ENCODE measurements at places on chromosomes 13 and 19.

- no peak for DNase-seq
Measured at GRCh38 chr13:65744836-65745235, 1485.3 kb downstream of the PCDH9 start.

- DNase-seq: no peak
Measured at GRCh38 chr19:6667114-6667627, 2.8 kb downstream of the TNFSF14 start.

DNA sequence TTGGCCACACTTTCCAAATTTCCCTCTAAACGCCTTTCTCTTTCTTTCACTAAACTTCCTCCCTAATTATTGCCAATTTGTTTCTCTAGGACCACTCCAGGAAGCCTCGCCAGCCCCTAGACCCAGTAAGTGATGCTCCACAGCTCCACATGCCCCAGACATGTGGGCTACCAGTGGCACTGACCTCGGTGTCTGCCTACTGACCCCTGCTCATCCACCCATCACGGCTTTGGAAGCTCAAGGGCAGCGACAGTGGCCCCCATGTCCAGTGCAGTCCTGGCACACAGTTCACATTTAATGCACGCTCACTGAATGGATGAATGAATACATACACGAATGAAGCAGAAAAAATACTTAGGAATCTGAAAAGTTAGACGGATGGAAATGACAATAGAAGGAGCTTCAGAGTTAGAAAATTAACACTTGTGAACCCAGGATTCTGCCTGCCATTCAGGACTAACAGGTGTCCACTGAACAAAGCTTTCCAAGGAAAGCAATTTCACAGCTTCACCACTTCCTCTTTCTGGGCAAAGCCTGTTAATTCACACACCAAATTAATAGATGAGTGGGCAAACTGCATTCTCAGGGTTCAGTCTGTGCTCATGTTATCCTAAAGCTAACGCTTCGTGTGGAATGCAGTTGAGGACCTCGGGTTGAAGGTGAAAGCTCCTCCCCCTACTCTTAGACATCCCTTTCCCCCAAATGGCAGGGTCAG, 50.9 kb downstream of the CCDC70 start:
- DNase-seq: no peak

DNA sequence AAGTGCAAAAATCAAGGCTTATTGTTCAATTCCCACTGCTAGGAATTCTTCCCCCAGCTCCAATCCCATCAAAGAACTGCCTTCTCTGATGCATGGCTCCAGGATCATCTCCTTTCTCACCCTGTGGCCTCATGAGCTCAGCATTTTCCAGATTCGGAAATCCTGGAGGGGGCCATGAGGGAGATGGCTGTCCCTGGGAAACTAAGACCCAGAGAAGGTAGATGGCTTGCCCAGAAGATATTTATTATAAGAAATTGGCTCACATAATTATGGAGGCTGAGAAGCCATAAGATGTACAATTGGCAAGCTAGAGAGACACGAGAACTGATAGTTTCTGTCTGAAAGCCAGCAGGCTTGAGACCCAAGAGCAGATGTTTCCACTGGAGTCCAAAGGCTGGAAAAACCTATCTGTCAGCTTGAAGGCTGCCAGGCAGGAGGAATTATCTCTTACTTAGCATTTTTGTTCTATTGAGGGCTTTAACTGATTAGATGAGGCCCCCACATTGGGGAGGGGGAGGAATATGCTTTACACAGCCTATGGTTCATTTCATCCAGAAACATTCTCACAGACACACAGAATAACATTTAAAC, 58.6 kb downstream of the GADD45B start:
- no peak for DNase-seq

DNA sequence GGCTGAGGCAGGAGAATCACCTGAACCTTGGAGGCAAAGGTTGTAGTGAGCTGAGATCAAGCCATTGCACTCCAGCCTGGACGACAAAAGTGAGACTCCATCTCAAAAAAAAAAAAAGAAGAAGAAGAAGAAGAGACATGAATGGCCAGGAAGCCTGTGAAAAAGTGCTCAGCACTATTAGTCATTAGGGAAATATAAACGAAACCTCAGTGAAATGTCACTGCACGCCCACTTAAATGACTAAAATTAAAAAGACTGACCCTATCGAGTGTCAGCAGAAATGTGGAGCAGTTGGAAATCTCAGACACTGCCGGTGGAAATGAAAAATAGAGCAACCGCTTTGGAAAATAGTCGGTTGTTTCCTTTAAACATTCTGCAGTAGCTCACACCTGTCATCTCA, 5.5 kb upstream of the TYROBP start:
- DNase-seq: no peak

GRCh38 chr13:89903115-89903514, 1444.4 kb upstream of the MIR17HG start:
- DNase-seq: no peak

DNA sequence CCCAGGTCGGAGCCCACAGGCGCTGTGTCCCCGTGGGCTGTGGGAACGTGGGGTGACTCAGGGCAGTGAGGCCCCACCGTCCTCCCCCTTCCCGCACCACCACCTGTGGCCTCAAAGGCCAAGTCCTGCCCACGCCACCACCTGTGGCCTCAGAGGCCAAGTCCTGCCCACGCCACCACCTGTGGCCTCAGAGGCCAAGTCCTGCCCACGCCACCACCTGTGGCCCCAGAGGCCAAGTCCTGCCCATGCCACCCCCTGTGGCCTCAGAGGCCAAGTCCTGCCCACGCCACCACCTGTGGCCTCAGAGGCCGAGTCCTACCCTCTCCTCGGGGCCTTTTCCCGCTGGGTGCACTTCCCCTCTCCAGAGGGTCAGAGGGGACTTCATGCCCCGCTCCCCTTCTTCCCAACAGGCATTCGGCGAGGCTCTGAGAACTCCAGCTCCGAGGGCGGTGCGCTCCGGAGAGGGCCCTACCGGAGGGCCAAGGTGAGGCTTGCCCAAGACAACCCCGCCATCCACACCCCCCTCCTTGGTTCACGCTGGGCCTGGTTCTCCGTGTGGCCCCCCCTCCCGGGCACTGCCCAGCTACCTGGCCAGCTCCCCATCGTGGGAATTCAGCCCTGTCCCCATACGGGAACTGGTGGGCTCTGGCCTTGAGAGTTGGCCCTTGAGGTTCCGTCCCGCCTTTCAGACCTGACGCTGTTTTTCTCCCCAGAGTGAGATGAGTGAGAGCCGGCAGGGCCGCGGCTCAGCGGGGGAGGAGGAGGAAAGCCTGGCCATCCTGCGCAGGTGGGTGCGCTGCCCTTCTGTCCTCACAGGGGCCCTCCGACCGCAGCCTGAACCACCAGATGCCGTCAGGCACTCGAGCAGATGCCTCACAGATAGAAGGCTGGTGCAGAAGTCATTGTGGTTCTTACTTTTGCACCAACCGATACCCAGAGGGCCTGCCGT, 27.4 kb upstream of the F7 start:
- no peak for DNase-seq

DNA sequence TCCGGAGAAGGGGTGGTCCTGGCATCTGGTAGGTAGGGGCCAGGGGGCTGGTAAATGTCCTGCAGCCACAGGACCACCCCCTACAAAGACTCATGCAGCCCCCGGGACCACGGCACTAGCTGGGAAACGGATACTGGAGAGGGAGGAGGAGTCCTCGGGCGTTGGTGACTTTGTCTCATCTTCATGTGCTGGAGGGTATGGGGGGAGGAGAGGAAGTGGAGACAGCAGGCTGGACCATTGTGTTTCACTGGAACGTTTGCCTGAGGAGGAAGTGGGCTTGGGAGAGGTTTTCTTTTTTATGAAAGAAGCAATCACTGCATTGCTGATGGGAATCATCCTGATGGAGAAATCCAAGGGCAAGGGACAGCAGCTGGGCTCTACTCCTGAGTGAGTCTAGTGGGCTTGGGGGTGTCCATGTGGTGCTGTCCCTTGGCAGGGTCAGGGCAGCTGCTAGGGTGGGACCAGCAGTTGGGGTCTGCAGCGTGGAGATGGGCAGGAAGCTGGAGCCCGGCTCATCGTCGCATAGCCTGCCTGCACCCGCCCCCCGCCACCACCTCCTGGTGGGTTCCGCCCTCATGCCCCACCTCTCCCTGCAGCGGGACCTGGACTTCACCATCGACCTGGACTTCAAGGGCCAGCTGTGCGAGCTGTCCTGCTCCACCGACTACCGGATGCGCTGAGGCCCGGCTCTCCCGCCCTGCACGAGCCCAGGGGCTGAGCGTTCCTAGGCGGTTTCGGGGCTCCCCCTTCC, 1.7 kb upstream of the ADM5 start:
- peak; percentile 86 for DNase-seq

Data from kidney capillary endothelial cell (primary cell).